ENCODE measurements at places on chromosomes 16 and 17.

DNA sequence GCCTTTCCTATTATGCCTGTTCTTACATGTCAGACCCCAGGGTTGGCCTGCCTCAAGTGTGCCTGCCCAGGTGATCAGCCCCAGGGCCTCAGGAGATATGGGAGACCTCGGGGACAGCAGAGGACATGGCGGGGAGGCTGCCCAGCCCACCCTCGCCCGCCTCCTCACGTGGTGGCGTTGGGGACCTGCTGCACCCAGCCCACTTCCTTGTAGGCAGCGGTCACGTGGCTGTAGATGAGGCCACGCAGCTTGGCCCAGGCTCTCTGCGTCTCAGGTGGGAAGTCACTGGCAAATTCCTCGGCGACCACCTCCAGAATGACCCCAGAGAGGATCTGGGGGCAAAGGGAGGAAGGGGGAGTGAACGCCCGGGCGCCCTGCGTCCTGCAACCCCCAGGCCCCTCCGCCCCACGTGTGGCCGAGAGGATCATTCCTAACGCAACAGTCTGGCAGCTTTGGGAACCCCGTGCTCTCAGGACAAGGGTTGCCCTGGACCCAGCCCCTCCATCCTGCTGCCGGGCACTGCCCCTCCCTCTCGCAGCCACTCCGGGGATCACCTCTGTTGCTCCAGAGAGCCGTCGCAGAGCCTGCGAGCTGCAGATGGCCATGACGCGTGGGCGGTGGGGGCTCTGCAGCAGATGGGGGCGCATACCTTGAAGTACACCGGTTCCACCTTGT lies 6.6 kb downstream of the CYGB start:
- no peak for DNase-seq

- DNase-seq, result no peak
Observed at GRCh38 chr16:84000989-84001642, 33.1 kb downstream of the NECAB2 start.

- no peak for DNase-seq
Observed at GRCh38 chr16:60127196-60127595, 1393.1 kb upstream of the GOT2 start.

DNA sequence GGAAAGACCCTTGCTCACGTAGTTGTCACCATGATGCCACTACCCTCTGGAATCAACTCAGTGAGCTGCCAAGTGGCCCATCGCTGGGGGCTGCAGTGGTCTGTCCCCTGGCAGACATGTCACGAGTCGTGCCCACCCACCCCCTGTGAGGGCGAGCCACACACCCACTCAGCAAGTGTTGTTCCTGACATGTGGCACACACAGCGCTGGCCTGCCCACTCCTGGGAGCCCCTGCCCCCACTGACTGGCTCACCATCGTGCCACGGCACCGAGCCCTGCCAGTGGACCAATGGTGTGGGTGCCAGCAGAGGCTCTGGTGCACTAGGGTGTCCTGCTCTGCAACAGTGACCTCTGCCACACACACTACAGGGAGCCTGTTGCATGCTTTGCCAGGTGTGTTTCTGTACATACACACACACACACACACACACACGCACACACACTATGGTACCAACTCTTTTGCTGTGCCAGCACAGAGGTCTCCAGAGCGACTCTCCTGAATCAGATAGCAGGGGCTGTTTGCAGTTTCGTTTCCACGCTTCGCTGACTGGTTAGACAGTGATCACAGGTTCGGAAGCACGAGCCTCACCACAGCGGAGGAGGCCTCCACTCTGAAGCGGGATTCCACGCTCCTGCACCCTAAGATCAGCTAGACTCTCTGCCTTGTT lies 7.7 kb downstream of the RTN4RL1 start:
- no peak for DNase-seq

DNA sequence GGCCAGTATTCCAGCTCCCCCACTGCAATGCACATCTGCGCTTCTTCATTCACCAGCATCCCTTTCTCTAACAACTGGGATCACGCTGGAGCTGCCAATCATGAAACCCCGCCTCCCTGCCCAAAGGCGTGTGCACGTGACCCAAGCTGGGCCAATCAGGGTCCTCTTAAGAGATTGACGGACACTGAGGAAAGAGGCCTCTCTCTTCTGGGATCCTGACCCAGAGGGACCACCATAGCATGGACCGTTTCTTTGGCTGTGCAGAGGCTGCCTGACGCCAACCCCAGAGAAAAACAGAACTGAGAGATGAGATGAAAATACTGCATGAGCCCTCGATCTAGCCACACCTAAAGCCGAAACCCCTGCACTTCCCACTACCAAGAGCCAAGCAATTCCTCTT lies 32.0 kb downstream of the COTL1 start:
- no peak for DNase-seq

GRCh38 chr16:57637020-57637419 lies 8.6 kb downstream of the ADGRG1 start:
- no peak for DNase-seq

GRCh38 chr17:48541577-48542113 lies 3.3 kb downstream of the HOXB2 start:
- peak; percentile 37 for DNase-seq

- no peak for DNase-seq
Observed at GRCh38 chr16:89364606-89365005, 125.8 kb downstream of the ANKRD11 start.

GRCh38 chr17:65609749-65610148 lies 48.3 kb upstream of the AXIN2 start:
- DNase-seq, result no peak

DNA sequence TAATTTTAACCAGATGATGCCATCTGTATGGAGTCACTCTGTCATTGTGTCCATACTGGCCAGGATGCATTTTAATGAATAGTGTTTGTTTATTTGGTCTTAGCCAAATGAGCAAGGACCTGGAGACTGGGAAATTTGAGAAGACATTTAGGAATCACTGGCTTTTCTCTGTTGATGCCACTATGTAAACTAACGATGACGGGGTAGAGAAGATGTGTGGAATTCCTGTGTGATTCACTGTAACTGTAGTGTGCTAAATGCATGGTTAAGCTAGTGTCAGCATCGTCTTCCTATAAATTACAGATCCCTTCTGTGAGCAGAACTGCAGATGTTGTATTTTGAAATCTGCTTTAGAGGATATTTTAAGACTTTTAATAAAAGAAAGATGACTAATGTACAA lies 66.6 kb downstream of the NOS2 start:
- no peak for DNase-seq

DNA sequence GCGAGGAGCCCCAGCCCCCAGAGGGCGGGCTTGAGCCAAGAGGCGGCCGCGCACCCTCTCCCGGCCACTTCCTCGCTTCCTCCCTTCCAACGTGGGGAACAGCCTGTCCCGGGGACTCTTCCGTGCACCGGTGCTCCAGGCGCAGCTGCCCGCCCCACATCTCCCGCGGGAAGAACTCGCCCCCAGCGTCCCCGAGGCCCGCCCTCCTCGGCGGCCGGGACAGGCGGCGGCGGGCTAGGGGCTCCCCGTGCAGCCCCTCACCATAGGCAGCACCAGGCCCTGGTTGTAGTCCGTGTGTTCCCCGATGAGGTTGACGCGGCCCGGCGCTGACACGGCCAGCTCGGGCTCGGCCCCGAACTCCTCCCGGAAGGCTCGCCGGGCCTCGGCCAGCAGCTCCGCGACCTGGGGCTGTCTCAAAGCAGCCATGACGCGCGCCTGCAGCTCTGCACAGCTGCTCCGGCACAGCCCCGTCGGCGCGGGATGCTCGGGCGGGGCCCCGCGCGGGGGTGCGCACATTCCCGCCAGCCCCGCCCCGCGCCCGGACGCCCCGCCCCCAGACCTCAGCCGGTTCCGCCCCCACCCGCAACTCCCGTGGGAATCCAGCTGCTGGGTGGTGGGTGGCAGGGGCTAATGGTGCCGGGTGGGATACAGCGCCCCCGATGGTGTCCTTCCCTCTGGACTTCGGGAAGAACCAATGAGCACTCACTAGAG lies at the start of gene GALK1:
GALK1 (minus strand) TSS at position 482 of the 711 bp plus-strand sequence; CDS start at position 426, 56 bp downstream.
- DNase-seq, result peak; percentile 62

- no peak for DNase-seq
Observed at GRCh38 chr16:69833357-69834282, 71.5 kb downstream of the WWP2 start.

DNA sequence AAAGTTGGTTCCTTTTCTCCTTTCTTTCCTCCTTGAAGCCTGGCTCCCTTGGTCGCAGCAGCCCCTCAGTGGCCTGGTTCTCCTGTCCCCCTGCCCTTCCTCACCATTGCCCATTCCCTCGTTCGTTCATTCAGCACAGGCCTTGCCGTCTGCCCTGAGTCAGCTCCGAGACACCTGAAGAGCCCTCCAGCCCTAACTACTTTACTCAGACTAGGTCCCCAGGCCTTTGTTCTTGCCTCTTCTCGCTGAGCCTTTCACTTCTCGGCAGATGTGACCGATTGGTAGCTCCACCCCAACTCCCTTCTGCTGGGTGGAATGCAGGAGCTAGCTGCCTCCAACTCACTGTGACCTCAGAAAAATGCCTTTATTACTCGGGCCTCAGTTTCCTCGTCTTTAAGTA lies 7.0 kb upstream of the ADAM11 start:
- DNase-seq, result no peak

GRCh38 chr16:57091975-57092785 lies at the start of gene CPNE2:
CPNE2 (plus strand) TSS chr16:57092583; CDS start chr16:57110743, 18,160 bp downstream.
- peak; percentile 6 for DNase-seq

GRCh38 chr17:76791053-76791980 lies 53.4 kb downstream of the MFSD11 start:
- peak; percentile 15 for DNase-seq

Measured in activated effector memory CD4-positive, alpha-beta T cell treated with Interleukin-2 at 50 U/mL for 16 hours (primary cell).